ENCODE measurements at places on chromosomes 12 and 14.

DNA sequence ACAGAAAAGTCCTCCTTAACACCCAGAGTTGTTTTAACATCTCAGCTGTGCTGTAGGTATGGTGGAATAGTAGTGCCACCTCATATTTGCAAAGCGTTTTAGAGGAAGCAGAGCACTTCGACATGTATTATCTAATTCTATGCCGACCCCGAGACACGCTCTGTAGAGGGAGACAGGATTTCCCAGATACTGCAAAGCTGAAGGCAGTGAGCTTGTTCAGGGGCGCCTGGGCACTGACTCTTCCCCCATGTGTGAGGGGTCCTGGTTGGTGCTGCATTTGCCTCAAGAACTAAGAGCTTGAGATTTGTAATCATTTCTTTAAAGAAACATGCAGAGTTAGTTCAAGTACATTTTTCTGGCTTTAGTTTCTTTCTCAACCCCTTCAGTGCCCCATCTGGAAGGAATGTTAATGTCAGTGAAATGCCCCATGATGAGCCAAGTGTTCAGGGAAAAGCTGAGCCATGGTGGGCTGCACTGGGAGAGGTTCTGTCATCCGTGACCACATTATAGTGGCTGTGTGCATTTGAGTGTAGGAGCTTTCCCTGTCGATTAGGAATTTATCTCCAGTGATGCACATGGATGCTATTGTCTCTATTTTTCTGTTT lies 66.3 kb downstream of the MBIP start:
- no peak for DNase-seq

DNA sequence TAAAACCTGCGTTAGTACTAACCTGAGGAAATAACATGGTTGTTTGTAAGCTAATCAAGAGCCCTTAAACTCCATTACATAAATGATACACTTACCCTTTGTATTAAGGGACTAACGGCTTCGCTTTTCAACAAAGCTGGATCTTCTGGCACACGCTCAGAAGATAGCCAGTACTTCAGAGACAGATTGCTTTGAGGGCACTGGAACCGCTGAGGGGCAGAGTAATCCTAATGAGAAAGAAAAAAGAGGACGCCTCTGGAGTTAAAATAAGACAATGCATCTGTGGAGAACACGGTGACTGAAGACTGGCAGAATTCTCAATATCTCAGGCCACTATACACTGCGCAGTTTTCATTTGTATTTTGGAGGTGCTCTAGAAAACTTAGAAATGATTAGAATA lies 1.5 kb upstream of the KTN1 start:
- no peak for DNase-seq

DNA sequence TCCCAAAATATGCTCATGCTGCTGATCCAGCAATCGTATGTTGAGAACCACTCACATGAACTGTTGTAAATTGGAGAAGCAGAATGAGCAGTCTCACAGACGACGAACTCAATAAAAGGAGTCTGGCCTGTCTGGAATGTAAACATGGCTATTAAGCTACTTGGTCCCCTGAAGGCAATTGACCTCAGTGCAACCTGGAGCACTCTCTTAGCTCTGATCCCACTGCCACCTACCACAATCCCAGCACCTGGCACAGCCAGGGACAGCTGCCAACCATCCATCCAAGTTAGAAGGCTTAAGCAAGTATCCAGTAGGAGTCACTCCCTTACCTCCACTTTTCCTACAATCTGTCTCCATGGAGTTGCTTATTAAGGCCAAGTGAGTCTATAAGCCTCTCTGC lies 406.9 kb upstream of the CLEC14A start:
- no peak for DNase-seq

- no peak for DNase-seq
Measured at GRCh38 chr12:109191621-109192250, 75.3 kb downstream of the ACACB start.

- no peak for DNase-seq
Measured at GRCh38 chr14:93059917-93060545, 55.7 kb downstream of the ITPK1 start.

DNA sequence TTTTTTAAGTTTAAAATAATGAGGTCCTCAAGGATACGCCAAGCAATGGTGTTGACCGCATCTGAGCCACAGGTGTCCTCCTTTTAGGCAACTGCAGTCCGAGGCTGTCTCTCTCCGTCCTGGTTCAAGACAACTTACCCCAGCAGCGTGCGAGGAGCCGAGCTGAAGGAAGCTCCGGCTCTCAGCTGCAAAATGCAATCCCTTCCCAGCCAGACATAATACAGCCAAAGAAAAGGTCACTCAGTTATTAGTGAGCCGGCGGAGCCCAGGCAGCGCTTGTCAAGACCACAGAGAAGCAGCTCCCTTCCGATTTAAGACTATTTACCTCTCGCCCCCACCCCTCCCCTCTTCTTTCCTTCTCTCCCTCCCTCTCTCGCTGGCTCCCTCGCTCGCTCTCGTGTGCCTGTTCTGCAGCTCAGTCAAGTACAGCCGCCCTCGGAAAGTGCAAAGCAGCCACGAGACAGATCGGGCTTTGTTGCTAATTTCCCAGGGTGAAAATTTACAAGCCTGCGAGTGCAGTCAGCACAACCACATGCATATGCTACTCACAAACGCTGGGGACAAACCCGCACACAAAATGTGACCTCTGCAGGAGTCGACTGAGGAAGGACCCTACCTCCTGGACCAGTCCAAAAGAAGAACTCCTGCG lies 363 bp upstream of the LMO3 start:
- peak; percentile 23 for DNase-seq

DNA sequence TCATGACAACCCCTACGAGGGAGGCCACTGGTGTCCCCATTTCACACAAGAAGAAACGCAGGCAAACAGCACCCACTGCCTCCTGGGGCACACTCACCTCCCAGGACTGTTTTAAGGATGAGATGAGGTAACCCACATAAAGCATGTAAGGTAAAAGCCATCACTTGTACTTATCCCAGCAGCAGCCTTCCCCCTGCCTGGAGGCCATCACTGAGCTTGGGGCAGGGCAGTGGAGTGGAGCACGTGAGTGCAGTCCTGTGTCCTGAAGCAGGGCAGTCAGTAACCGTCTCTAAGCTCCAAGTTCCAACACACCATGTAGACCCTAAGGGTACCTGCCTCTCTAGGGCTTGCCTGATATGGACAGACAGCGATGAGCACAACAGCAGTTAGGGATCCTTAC lies 1.7 kb downstream of the POLE start:
- no peak for DNase-seq

GRCh38 chr14:88572117-88572516 lies 9.3 kb downstream of the ZC3H14 start:
- no peak for DNase-seq

- no peak for DNase-seq
Measured at GRCh38 chr12:124024776-124025175, 51.8 kb downstream of the ZNF664 start.

DNA sequence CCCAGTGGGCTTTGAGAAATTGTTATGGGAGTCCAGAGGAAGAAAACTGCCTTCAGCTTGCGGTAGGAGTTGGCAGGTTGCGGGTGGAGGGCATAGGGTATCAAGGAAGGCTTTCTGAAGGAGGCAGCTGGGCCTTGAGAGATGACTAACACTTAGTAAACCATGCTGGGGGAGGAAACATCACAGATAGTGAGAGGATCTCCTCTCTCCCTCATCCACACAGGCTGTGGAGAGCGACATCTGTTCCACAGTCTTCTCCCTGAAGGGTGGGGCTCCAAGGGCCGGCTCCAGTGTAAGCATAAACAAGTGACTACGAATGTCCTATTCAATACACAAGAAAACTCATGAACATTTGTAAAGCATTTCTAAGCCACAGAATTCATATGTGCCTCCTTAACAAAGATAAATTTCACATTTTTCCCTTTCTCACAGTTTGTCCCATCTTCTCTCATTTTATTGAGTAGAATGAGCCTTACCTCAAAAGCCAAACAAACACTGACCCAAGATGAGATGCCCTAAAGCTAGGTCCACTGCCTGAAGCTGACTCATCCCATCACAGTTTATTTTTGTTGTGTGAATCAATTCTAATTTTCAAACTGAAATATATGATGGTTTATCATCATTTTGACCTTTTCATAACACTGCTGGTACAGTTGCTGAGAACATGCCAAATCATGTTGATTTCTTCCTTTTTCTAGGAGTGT lies 227.9 kb downstream of the SLC25A21 start:
- DNase-seq, result no peak

GRCh38 chr12:49662998-49663843 lies 39.9 kb downstream of the PRPF40B start:
- DNase-seq, result no peak

DNA sequence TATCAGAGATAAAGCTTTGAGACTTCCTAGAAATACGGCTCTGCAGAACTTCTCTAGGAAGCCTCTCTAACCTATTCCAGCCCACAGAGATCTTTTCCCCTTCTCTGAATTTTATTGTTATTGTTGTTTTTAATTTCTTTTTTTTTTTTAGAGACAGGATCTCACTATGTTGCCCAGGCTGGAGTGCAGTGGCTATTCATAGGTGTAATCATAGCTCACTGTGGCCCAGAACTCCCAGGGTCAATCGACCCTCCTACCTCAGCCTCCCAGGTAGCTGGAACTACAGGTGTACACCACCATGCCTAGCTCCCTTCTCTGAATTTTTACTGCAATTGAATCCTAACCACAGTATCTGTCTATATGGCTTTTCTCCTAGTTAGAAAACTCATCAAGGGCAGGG lies 19.6 kb downstream of the SLC7A8 start:
- no peak for DNase-seq

DNA sequence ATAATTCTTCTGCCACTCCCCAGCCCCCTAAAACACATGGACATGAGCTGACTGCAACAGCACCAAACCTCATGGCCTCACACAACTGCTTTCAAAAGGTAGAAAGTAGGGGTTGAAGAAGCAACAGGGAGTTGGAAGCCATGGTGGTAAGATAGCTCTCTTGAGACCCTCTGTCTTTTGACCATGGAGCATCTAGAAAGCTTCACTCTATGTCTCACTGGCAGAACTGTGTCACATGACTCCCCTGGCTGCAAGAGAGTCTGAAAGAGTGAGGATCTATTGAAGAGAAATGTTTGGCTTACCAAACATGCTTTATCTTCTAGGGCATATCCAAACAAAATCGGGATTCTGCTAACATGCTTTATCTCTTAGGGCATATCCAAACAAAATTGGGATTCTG lies 142.9 kb upstream of the WSCD2 start:
- no peak for DNase-seq

DNA sequence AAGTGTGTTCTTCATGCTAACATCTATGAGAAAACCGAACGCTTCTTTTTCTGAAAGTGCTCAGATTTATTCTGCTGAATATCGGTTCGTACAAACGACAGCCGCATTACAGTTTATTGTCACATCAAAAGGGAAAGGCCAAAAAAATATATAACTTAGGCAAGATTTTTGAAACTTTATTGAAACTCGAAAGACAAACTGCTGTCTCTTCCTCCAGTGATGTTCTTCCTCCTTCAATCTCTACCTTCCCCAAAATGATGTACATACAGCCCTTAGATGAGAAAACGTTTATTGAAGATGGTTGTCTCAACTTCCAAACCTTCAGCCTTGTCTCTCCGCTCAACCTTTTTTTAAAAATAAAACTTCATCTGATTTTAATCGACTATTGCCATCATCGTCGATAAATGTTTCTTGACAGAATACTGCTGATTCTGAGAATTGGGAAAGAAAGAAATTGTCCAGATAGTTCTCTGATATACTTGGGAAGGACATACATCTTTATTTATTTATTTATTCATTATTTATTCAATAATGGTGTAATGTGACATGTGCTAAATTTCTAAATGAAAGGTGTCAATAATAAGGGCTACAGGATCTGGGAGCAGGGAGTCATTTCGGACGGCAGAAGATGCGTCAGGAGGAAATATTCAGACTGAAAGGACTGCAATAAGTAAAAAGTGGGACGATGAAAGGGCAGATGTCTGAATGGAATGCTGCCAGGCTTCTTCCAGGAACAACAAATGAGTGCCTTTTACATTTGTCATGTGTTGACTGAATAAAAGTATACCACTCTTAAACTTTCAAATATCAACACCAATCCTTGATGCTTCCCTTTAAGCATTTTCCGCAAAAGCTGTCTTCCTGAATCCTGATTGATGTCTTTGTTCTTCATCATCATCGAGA lies 817 bp upstream of the MDM1 start:
- no peak for DNase-seq

DNA sequence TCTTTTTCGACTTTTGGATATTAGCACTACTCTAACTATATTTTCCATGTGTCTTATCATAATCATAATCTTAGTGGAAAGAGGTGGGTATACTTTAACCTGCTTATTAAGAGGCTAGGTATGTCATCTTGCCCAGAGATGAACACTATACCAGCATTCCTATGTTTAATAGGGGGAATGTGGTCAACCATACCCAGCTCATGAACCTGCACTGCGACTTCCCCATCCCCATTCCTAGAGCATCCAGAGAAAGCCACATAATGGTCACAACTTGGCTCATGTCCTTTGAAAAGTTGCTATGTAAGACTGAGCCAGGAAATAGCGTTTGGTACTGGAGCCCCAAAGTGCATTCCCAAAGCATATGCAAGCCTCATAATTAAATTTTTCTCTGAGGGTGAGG lies 55.2 kb downstream of the TMCC3 start:
- no peak for DNase-seq

DNA sequence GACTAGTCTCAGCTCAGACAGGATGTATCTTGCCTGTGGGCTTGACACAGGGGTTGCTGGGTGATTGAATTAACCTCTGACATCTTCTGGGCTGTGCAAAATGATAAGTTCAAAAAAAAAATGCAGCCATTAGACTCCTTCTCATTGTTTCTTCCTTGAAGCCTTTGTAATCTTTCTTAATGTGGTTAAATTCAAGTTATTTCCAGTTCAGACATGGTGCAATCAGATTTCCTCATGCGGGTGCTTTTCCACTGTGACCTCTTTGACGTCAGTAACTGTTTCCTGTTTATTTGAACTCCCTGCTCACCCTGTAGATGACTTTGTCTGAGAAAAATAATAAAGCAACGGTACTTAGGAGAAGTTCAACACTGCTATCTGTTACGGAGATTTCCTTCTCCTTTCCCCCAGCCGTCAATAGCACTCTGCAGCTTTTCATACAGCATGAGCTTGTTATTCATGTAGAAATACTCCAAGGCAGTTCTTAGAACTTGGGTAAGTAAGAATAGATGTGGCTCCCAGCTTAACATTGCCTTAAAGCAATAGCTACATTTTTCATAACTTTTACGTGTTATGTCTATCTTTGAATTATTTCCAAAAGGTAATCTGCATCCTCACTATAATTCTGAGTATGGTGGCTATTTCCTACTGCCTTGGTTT lies 155.5 kb downstream of the PRKCH start:
- DNase-seq, result peak; percentile 91

DNA sequence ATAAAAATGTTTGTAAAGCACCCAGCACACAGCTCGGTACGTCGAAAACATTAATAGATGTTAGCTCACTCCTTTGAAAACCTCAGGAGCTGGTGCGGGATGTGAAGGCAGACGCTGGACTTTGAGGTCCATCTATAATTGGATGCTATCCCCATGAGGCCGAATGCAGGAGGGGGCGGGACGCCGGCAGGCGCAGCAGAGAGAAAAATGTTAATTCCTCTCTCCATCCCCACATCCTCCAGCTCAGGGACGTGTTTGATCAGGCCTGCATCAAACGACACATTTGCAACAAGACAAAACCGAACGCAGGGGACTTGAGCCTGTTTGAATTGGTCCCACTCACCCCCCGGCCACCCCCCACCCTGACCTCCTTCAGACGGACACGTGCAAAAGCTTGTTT lies 231.0 kb downstream of the RBM19 start:
- DNase-seq, result no peak

- DNase-seq, result peak; percentile 16
Measured at GRCh38 chr12:44000309-44000952, 164.6 kb downstream of the TMEM117 start.
